Stimulated activated CD4-positive, alpha-beta T cell treated with anti-CD3 and anti-CD28 coated beads, Interleukin-4, amount 100 ng/mL, for 4 hours (primary cell): ENCODE measurements at places on chromosomes 1 and 21.

GRCh38 chr1:198018529-198018928 lies 101.4 kb downstream of the LHX9 start:
- DNase-seq: no peak

- DNase-seq: no peak
These were observed 6.5 kb downstream of the ANKRD45 start for GRCh38 chr1:173663159-173663558.

- DNase-seq: no peak
These were observed 261.6 kb downstream of the TPR start for GRCh38 chr1:186113461-186113860.

DNA sequence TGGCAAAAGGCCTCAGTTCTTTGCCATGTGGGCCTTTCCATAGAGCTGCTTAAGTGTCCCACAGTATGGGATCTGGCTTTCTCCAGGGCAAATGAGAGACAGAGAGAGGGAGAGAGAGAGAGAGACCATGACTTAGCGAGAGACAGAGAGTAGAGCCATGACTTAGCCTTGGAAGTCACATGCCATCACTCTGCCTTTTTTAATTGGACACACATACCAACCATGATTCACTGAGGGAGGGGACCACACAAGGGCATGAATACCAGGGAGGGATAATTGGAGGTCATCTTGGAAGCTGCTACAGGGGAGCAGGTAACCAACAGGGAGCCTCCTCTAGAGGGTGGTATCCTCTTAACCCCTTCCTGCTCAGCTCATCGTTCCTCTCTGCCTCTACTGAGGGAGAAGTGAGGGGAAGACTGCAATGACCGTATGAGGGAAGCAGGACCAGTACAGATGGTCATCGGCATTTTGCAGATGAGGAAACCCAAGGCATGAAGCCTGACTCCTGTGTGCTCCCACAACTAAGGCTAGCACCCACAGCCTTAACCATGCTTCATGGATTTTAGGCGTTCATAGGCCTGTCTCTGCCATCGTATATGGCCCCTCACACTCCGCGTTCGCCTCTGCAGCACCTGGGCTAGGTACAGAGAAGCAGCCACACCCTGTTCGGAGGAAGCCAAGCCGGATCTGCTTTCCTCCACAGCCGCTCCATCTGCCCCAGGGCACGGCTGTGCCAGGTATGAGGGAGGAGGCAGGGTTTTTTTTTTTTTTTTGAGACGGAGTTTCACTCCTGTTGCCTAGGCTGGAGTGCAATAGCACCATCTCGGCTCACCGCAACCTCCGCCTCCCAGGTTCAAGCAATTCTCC lies 38.6 kb downstream of the MEF2D start:
- DNase-seq: no peak

- DNase-seq: no peak
These were observed 640.2 kb upstream of the CXADR start for GRCh38 chr21:16872616-16873015.
